Stimulated activated CD4-positive, alpha-beta T cell treated with anti-CD3 and anti-CD28 coated beads, Interleukin-4, amount 100 ng/mL, for 4 hours (primary cell): ENCODE measurements at places on chromosomes 5 and 9.

- no peak for DNase-seq
Measured at GRCh38 chr5:19584131-19584530, 403.9 kb downstream of the CDH18 start.

GRCh38 chr5:74179701-74180100 is 460.8 kb downstream of the ENC1 start:
- DNase-seq = no peak

DNA sequence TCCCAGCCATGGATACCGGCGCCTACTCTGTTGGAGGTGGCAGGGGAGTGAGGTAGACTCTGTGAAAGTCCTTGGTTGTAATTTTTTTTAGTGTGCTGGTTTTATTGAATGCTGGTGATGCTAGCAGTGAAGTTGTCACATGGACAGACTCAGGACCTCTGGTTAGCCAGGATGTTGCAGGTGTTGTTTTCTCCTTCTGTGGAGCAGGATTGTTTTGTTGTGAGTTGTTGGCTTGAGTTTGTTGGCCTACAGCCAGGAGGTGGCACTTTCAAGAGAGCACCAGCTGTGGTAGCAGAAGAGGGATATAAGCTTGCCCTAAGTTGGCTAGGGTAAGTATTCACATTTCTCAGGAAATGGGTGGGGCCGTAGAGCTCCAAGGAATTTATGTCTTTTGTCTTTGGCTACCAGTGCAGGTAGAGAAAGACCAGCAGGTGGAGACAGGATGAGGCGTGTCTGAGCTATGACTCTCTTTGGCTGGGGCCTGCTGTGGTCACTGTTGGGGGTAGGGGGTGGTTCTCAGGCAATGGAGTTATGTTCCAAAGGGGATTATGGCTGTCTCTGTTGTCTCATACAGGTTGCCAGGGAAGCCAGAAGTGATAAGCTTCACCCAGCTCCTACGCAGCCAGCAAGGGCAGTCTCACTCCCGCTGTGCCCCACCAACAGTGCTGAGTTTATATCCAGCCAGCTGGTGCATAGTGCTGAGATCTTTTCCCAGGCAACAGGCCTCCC is 248.7 kb downstream of the TAF11L14 start:
- no peak for DNase-seq

- no peak for DNase-seq
Measured at GRCh38 chr5:176888016-176888864, 10.9 kb downstream of the HK3 start.

GRCh38 chr5:175772747-175773533 is 98.4 kb upstream of the CPLX2 start:
- DNase-seq = no peak

DNA sequence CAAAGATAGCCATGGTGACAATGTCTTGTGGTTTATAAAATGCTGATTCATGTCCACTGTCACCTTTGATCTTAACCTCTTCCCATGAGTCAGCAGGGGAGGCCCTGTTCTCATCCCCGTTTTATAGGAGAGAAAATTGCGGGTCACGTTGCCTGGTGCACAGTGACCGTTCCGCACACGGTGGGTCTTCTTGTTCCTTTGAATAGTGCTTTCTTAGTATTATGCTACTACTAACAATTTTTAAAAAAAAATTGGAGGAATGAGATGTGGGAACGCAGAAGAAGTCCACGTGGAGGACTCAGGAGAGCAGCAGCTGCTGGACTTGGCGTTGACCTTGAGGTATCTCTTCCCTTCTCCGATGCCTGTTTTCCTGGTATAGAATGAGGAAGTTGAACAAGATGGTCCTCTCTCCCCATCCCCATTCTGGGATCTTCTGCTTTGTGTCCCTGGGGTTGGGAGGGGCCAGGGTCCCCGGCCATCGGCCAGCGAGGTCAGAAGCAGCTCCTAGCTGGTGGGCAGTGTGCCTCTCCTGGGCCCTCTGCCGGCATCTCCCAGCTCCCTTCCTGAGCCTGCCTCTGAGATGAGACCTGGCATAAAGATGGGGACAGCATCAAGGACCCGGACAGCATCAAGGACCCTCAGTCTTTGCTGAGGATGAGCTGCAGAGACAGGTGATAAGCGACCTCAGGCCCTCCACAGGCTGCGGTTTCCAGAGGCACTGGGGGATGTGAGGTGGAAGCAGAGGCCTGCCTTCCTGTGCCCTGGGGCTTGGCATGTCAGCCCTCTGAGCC is 143.9 kb downstream of the C9orf50 start:
- no peak for DNase-seq

- DNase-seq = no peak
Measured at GRCh38 chr9:132855904-132856303, 22.2 kb downstream of the AK8 start.

DNA sequence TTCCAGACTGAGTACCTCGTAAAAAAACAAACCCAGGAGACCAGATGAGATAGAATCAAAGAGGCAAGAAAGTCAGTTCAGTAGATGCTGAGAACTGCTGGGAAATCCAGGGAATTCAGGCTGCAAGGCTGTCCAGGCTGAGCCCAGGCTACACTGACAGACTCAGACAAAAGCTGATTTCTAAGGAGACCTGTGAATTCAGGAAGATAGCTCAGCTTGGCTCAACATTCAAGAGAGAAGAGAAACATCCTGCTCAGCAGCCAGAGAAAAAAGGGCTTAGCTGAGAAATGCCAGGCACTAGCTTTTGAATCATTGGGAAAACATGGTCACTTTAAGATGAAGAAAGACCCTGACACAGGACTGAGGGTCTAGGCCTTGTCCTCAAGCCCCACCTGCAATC is 118.2 kb upstream of the SLC44A1 start:
- DNase-seq = no peak

DNA sequence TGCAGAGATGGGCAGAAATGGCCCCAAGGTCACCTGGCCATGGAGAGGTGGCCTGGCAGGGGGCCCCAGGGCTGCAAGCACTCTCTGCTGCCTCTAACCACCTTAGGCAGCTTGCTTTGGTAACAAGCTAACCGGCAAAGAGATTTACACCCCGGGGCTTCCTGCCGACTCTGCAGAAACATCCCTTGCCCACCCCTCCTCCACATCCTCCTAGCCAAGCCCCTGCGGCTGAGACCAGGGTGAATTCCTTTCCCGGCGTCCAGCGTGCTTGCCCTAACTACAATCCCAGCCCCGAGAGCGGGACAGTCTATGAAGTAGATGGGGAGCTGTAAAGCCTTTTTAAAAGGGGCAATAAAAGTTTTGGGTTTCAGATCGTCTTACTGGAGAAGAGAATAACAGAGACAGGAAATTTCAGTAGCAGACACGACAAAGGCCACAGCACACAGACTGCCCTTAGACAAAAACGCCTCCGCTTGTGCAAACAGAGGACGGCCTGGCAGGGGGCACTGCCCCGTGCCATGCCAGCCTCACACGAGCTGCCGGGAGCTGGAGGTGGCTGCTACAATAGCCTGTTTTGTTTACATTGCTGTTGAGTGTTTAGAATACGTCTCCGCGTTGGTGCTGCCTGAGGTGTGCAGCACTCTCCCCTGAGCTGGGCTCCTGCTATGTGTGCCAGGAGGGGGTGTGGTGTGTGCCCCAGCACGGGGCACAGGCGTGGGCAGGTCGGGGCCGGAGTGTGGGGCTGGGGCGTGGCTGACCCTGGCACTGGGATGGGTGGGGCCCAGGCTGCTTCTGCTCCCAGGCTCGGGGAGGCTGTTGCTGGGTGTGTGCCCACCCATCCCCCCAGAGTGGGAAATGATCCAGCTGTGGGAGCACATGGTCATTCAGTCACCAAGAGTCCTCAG is 15.3 kb downstream of the MYMK start:
- no peak for DNase-seq

DNA sequence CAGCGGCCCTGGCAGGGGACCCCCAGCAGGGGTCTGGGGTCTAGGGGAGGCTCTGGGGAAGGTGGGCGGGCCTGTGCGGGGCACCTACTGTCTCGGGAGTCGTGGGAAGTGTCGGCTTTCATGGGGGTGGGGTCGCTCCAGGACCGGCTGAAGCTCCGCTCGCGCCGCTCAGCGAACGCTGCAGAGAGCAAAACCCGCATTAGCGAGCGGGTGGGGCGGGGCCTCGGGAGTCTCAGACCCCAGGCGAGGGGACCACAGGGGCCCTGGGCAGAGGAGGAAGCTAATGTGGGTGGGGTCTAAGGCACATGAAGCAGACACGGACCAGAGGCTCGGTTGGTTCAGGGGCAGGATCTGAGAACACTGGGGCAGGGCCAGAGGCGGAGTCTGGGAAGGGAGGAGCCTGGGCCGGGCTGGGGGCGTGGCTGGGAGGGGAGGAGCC is 5.5 kb downstream of the NSMF start:
- peak; percentile 59 for DNase-seq

DNA sequence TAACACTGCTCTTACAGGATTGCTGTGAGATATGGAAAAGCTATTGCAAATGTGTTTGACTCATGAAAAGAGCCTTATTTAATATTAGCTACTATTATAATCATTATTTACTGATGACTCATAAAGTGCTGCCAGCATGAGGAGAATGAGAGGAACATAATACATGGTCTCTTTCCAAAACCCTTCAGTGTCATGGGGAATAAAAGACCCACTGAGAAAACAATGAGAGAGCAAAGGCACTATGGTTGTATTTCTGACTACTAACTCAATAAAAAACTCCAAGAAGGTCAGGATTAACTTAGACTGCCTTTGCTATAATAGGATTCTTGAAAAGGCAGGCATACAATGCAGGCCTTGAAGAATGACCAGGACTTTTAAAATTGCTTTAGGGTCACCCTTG is 633.5 kb downstream of the DTWD2 start:
- no peak for DNase-seq

DNA sequence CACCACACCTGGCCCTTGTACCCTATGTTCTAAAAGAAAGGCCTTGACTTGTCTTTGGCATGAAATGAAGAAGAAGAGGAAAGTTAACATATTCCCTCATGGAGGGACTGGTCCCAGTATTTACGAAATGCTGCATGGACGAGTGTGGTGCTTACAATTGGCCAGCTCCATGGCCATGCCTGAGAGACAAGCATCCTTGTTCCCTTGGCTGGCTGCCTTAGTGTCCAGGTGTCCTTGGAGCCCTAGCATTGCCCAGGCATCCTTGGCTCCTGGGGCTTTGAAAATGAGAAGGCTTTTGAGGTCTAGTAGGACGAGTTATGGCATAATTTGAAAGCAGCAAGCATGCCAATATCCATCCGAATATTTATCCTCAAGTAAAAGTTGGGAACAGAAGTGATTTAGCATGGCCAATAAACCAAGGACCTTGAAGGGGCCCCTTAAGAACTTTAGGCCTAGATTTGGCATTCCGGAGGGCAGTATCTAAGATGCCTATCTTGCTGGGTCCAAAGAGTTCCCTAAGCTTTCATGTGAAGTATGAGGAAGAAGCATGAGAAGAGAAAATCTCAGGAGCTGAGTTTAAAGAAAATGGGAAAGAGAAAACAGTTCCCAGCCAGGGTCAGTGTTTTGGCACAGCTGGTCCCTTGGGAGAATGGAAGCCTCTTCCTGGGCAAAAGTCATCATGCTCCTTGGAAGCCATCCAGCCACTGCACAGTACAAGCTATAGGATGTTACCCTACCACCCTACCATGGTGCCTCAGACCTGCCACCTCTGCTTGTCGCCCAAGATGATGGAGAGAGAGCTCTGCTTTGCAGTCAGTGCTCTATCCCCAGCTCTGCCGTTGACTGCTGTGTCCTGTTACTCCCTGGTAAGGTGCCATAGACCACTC is 91.0 kb downstream of the AOPEP start:
- no peak for DNase-seq

DNA sequence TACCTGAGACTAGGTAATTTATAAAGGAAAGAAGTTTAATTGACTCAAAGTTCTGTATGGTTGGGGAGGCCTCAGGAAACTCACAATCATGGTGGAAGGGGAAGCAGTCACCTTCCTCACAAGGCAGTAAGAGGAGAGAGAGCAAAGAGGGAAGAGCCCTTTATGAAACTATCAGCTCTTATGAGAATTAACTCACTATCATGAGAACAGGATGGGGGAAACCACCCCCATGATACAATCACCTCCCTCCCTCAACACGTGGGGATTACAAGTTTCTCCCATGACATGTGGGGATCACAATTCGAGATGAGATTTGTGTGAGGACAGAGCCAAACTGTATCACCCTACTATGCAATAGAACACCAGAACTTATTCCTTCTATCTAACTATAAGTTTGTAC is 27.9 kb downstream of the CD274 start:
- DNase-seq = no peak

- no peak for DNase-seq
Measured at GRCh38 chr5:100691085-100691484, 155.9 kb downstream of the FAM174A start.

DNA sequence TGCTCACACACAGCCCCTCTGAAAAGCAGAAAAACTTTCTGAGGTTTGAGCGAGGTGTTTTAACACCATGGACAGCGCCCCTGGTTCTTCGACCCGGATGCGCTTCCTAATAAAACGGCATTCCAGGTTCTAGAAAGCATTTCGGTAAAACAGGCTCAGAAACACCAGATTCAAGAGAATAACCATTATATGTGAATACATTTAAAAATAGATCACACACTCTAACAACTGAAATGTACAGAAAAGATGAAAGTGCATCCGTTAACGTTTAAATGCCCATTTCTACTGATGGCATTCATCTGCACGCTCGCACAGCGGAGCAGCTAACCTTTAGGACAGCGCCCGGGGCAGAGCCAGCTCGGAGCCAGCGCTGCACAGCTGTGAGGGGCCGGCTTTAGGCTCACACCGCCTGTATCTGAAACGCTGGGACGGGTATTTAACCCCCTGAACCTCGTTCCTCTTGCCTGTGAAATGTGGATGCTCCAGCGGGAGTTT is 26.3 kb upstream of the TENT4A start:
- DNase-seq = no peak

DNA sequence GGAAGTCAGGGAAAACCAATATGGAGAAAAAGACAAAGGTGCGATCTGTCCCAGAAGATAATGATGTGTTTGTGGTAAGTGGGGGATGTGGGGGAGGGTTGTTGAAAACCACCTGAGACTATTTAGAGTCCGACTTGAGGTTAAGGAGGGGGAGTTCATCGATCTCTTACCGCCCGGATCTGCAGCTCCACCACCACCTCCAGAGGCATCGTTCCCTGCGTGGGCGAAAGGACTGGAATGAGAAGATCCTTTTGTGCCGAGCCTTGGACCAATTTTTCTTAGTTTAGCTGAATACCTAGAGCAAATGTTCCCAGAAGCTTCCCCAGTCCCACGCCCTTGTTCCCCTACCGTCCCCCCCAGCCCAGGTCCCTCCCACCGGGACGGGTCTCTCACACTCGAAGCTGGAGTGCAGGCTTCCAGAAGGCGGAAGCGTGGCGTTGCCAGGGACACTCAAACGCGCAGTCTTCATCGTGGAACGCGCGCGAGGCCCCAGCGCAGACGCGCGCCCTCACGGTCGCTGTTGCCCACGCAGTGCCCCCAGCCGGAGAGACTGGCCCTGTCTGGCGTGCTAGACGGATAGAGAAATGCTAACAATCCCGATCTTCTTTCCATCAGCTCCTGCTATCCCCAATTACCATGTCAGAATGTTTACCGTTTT is at the start of gene SPATA6L:
SPATA6L (minus strand) TSS at position 439 of the 658 bp plus-strand sequence; CDS start at position 209, 230 bp downstream.
- DNase-seq = peak; percentile 37
